HS-5 (cell line): ENCODE measurements at places on chromosomes 13 and 19.
A peak's percentile ranks its signal among the peaks of the same experiment; 100 is the strongest.

GRCh38 chr19:44890366-44891015, 563 bp upstream of the TOMM40 start:
- peak; percentile 99 for DNase-seq

DNA sequence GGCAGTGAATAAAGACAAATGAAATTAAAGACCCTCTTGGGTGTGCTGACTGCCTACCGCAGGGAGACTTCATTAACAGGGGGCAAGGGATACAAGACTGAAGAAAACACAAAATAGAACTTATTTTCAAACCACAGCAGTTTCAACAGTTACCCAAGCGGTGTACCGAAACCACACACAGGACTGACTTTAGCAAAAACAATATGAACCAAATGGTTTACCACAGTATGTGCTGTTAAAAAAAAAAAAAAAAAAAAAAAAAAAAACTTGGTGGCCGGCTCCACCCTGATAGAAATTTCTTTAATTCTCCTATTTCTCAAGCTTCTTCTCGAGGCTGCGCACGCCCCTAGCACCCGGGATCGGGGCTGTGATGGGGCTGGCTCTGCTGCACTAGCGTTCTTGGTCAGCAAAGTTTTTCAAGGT, 42.6 kb downstream of the KLF2 start:
- DNase-seq = no peak

- DNase-seq = no peak
Measured at GRCh38 chr13:65387743-65388347, 1842.3 kb downstream of the PCDH9 start.

DNA sequence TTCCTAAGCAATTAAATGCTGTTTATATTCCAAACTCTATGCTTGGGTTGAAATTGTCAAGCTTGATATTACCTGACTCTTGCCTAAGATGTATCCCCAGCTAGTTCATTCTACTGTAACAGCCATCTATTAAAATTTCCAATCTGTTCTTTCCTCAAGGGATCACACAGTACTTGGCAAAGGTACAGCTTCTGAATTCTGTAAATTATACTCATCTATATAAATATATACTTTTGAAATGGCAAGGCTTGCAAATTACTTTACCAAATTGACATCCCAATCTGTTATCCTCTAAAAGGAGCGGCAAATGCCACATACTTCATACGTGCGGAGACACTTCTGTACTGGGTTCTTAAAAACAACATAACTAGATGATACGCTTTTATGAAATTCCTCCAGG, 330.2 kb downstream of the DNAJC15 start:
- no peak for DNase-seq

- DNase-seq = no peak
Measured at GRCh38 chr13:51923983-51924539, 62.3 kb downstream of the CCDC70 start.

GRCh38 chr13:59088716-59089115, 1075.0 kb downstream of the DIAPH3 start:
- no peak for DNase-seq

DNA sequence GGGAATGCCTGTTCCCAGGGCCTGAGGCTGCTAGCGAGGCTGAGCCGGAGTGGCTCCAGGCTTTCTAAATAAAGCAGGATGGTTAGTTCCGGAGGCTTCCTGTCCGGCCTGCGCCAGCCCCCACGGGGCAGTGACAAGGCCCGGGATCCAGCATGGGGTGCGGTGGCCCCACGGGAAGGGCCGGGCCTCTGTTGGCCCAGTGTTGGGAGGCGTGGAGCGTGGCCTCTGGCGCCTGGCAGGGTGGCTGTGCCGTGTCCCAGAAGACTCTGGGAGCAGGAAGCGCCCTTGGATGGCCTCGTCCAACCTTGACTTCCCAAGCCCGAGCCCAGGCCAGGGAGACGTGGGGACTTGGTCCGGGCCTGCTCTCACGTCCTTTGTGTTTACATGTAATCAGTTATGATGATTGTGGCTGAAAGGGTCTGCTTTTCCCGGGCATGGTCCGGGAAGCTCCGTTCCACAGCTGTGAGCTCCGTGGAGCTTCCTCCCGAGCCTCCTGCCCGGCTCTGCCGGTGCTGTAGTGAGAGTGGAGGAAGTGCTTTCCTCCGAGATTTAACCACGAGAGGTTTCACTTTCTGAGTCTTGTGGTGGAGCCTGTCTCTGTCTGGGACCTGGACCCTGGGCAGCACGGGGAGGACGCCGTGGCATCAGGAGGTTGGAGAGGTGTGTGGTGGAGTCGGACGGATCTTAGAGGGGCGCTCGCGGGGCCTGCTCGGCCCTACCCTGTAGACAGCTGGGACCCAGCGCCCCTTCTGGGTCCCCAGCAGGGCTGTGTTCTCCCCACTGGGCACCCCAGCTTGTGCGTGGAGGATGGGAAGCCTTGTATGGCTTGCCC, 4.6 kb downstream of the GNA11 start:
- no peak for DNase-seq

DNA sequence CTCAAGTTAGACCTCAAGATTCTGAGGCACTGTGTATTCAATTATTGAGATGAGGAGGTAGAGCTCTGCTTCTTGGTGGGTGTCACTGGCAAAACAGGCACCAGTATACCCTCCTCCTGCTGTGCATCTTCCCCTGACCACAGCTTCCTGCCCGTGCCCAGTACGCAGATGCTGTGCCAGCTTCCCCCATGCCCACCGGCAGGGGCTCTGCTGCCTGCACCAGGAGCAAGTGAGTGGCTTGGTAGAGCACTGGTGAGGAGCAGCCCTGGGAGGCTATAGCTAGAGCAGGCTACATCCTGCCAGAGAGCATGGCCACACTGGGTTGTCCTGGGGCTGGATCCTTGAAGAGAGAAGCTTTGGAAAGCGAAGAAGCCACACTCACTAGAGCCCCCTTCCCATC, 21.0 kb upstream of the RNF17 start:
- DNase-seq = no peak

DNA sequence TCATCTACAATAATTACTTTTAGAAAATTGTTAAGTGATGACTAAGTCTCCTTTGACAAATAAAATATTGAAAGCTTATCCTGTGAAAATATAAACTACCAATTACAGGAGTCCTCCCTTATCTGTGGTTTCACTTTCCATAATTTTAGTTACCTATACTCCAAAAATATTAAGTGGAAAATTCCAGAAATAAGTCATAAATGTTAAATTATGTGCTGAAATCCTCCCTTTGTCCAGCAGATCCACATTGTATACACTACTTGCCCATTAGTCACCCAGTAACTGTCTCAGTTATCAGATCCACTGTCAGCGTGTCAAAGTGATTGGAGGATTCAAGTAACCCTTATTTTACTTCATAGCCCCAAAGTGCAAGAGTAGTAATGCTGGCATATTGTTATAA, 98.1 kb downstream of the SERP2 start:
- DNase-seq = no peak

DNA sequence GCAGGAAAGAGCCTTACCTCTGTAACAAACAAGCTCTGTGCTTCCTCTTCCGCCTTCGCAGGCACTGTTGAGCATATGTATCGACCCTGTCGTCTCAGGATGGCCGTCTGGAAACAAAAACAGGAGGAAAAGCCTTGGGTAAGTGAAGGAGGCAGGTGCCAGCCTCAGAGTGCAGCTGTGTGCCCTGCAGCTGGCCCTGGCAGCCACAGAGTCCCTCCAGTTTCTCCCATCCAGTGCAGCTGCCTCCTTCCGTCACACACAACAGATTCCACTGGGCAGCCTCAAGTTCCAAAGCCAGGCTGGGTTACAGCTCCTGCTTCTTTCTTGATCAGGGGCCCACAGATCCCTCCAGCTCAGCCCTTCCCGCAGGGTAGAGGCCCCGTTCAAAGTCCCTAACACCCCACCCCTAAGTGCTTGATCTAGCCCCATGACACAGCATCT, 47.7 kb downstream of the DOCK9 start:
- no peak for DNase-seq

GRCh38 chr19:47093841-47094240, 19.7 kb downstream of the ZC3H4 start:
- no peak for DNase-seq

DNA sequence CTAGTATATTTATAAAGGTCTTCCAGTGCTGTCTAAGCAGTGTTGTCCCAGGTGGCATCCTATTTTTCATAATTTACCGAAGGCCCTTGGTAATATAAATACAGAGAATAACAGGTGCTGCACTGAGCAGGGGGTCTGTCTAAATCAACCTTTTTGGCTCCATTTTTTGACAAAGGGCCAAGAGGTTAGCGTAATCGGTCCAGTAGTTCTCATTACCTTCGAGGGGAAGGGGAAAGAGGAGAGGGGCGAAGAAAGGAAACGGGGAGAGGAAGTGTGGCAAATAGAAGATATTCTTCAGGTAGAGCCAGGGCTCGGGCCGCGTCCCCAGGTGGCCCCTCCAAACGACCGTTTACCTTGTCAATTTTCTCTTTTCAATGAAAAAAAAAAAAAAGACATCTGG, 749 bp upstream of the PAN3 start:
- no peak for DNase-seq

GRCh38 chr19:38224014-38224862, at the start of gene DPF1:
DPF1 (minus strand) TSS chr19:38224222; CDS start chr19:38224142, 80 bp downstream.
- no peak for DNase-seq

GRCh38 chr13:24868874-24869273, 104.9 kb downstream of the RNF17 start:
- no peak for DNase-seq

DNA sequence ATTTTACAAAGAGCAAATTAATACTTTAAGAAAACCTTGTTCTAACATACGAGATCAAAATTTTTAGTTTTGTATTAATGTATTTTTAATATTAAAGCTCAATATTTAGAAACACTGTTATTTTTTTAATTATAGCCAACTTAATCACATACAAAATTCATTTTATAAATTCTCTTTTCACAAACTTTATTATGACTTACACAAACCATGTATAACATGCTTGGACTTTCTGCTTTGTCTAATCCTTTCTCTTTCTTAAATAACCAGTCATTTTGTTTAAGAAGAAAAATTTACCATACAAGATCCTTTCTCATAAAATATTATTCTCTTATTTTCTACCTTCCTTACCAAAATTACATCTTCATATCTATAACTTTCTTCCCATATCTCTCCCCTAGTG, 62.2 kb downstream of the CYSLTR2 start:
- no peak for DNase-seq

DNA sequence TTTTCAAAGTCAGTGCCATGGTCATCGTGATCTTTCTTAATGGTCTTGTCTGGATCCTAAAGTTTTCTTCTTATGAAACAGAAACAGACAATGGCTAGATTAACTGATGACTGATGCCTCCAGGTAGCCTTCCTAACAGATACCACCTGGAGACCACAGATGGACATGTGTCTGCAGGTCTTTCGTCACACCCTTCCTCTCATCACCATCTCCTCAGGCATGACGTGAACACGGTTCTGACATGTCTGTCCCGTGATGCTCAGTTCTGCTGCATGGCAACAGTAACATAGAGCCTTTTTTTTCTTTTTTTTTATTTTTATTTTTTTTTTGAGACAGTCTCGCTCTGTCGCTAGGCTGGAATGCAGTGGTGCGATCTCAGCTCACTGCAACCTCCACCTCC, 13.1 kb upstream of the LAMP1 start:
- DNase-seq = no peak

DNA sequence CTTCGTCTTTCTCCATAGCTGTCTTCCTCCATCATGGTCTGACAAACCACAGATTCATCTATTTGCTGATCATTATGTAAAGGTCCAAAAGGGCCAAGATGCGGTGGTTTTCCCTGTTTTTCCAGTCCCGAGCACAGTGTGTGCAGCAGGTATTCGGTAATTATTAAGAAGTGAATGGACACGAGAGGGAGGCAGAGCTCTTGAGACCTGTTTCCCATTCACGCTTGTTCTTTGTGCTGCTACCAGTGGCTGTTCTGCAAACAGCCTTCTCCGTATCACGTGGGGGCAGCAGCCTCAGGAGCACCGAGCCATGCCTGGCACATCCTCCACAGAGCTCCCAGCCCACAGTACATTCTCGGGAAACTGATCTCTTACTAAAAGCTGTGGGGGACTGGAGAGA, 50.3 kb downstream of the CCDC70 start:
- DNase-seq = no peak

DNA sequence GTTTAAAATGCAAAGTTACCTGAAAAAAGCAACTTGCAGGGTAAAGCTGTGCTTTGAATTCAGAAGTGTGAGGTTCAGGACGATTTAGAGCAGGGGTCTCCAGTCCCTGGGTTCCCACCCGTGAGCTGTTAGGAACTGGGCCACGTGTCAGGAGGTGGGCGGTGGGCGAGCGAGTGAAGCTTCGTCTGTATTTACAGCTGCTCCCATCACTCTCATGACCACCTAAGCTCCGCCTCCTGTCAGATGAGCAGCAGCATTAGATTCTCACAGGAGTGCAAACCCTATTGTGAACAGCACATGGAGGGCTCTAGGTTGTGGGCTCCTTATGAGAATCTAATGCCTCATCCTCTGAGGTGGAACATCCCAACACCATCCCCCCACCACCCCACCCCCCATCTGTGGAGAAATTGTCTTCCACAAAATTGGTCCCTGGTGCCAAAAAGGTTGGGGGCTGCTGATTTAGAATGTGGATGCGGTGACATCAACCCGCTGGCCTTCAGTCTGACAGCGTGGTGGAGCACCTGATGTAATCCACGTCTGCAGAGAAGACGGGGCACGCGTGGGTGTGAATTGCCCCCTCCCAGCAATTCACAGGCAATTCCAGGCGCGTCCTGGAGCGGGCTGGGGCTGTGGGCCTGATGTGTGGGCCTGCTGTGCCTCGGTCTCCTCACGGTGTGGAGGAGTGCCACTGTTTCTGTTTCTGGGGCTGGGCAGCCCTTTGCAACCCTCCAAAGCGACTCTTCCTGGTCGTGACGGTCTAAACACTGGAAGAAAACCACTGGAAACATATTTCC, 214.0 kb upstream of the SOX1 start:
- DNase-seq = no peak

DNA sequence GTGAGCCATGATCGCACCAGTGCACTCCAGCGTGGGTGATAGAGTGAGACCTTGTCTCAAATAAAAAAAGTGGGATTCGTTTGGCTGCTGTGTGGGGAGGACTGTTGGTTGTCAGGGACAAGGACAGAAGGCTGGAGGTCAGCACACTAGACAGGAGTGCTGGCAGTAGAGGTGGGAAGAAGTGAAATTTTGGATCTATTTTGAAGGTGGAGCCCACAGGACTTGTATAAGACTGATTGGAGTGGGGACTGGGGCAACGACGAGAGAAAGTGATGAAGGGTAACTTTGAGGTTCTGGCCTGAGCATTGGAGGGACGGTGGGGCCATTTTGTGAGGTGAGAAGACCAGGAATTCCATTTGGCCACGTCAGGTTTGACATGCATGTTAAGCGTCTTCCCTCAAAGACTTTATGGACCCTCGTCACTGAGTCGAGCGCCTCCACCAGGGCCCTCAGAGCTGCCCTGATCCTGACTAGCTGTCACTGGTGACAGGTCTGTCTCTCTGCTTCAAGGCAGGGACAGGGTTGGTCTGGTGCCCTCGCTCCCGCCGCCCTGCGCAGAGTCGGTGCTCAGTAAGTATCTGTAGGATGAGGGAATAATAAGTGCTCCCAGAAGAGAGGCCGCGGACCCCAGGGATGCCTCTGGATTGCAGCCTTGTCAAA, 673 bp downstream of the CTU1 start:
- DNase-seq = no peak

DNA sequence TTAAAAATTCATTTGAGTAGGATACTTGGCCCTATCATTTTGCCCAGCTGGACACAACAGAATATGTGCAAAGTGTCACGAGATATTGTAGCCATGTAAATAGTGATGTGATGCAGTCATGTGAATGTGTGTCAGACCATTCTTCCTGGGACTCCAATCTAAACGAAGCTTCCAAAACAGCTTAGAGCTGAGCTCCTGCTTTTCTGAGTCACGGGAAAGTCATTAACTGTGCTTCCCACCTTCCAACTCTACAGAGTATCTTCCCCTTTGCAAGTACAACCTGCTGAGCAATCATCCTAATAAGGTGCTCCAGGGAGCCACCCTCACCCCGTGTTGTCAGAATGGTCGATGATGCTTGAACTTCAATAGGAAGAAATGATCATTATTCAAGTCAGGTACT, 294.7 kb downstream of the MYO16 start:
- DNase-seq = no peak
